ENCODE measurements at places on chromosomes 2 and 18.

DNA sequence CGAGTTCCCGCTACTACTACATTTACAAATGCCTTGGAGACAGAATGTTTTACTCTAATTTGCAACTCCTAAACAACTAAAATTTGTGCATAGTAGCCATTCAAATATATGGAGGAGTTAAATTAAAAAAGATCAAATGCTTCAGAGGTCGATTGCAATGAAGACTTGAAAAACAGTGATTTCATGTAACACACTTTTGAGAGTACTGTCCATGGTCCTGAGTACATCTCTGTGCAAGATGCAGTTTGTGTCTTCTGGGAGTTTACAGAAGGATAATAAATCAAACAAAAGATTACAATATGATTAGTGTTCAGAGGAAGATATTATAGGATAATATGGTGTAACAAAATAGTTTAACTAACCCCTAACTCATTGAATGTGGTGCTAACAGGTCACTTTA lies 894.7 kb downstream of the TMEM182 start:
- DNase-seq = no peak

GRCh38 chr2:6452702-6453481 lies 412.8 kb downstream of the CMPK2 start:
- no peak for DNase-seq

DNA sequence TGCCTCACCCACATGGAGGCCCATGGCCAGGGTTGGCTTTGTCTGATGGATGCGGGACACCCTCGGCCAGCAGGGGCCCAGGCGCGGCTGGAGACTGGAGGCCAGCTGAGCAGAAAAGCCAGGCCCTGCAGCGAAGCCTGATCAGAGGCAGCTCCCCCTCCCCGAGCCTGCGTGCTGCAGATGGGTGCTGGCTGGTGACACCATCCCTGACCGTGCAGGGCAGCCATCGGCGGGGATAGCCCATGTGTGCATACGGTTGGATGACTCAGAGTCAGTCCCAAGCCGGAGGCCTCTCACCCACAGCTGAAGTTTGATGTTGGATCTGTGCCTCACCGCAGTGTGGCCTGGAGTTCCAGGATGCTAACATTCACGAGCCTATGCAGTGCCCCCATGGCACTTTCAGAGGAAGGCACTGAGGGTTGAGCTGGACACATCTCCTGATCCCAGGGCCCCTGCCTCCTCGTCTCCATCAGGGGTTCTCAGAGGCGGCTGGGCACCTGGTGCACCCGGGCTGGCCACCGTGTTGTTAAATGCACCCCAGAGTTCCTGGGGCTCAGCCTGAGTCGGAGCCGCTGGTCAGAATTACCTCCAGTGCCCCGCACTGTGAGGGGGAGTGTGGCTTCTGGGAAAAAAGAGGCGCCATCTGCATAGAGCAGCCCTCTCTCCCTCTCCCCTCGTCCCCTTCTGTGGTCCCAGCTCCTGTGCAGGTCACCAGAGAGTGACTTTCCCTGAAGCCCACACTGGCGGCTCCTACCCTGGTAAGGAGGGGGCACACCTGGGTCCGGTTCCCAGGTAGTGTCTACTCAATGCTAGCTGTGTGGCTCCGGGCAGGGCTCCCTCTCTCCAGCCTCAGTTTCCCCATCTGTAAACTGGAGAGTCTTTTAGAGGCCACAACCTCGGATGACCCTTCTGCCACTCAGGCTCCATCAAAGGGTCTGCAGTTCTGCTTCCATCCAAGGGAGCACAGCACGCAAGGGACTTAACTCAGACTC lies 19.4 kb upstream of the KIF1A start:
- no peak for DNase-seq

DNA sequence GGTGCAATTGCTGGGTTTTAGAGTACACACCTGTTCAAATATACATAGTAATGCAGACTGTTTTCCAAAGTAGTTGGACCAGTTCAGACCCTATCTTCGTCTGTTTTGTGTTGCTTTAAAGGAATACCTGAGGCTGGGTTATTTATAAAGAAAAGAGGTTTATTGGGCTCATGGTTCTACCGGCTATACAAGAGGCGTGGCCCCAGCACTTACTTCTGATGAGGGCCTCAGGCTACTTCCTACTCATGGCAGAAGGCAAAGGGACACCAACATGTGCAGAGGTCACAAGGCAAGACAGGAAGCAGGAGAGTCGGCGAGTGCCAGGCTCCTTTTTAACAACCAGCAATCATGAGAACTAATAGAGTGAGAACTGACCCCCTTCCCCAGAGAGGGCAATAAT lies 21.9 kb upstream of the EMILIN2 start:
- no peak for DNase-seq

DNA sequence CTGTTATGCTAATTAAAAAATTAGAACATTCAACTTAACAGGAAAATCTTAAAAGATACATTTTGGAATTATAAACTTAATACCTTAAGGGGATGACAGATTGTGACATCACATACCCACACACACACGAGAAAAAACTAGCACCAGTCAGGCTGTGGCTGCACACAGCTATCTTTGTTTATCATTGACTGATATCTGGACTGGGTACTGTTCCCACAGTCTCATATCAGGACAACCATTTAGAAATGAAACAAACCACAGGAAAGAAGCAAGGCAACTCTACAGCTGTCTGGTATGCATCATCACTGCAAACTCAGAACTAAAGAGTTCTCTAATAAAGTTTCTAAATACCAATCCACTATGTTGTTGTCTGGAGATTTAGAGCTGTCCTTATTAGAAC lies 210.9 kb upstream of the SMAD7 start:
- DNase-seq = no peak

DNA sequence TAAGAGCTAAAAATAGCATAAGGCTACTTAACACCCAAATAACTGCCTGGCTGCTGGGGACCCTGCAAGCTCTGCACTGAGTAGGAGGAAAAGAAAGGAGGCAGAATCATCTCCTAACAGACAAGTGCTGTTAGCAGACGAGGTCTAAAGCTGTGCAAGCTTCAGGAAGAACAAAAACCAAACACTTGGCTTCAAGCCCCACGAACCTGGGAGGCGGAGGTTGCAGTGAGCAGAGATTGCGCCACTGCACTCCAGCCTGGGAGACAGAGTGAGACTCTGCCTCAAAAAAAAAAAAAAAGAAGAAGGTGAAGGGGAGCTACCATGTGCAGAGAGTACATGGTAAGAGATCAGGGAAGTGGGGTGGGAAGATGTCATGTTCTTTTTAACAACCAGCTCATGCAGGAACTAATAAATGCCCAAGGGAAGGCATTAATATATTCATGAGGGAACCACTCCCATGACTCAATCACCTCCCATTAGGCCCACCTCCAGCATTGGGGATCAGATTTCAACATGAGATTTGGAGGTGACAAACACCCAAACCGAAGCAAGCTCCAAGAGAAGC lies 28.8 kb upstream of the INO80C start:
- peak; percentile 59 for DNase-seq

GRCh38 chr18:44911773-44912172 lies 231.1 kb downstream of the SETBP1 start:
- DNase-seq = no peak

DNA sequence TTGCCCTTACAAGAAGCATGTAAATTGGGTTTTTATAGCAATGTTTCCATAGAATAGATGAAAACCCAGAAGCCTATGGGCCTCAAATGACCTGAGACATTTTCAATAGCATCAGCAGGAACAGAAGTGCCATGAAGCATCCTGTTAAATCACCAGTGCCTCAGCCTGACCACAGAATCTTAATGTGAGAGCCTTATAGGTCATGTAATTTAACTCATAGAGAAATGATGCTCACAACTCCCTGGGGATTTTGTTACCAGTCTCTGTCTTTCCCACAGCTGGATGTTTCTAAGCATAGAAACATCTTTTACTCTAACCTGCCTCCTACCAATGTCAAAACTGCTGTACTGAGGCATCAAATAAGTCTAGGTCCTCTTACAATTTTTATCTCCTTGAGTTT lies 295.8 kb upstream of the ACVR2A start:
- DNase-seq = no peak

- peak; percentile 56 for DNase-seq
Measured at GRCh38 chr18:22286585-22286984, 117.2 kb downstream of the GATA6 start.

GRCh38 chr2:157902692-157903091 lies 26.6 kb upstream of the ACVR1 start:
- DNase-seq = no peak

DNA sequence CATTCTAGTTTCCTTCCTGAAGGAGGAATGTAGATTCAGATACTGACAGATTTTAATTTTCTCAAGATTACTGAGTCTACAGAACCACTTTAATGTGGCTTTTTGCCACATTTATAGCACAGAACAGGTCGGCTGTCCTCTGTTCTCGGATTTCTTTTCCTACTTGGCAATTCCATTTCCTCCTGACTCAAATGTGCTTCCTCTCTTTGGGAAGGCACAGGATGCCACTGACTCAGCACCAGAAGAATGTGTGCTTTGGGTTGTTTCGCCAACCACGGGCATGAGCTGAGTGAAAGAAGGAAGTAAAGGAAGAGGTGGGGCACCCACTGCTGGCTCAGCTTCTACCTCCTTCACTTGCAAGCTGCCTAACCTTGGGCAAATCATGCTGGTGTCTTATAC lies 970.6 kb upstream of the ACVR2A start:
- no peak for DNase-seq

GRCh38 chr2:4219101-4219500 lies 515.7 kb downstream of the DCDC2C start:
- no peak for DNase-seq

GRCh38 chr2:8317418-8317817 lies 364.4 kb upstream of the ID2 start:
- no peak for DNase-seq

- DNase-seq = no peak
Measured at GRCh38 chr18:30510882-30511281, 531.7 kb downstream of the DSC3 start.

GRCh38 chr2:20065885-20066602 lies 14.6 kb upstream of the LAPTM4A start:
- DNase-seq = no peak

GRCh38 chr18:70028084-70028483 lies 80.4 kb upstream of the CD226 start:
- no peak for DNase-seq

GRCh38 chr2:218029366-218030360 lies 26.9 kb upstream of the TNS1 start:
- no peak for DNase-seq

DNA sequence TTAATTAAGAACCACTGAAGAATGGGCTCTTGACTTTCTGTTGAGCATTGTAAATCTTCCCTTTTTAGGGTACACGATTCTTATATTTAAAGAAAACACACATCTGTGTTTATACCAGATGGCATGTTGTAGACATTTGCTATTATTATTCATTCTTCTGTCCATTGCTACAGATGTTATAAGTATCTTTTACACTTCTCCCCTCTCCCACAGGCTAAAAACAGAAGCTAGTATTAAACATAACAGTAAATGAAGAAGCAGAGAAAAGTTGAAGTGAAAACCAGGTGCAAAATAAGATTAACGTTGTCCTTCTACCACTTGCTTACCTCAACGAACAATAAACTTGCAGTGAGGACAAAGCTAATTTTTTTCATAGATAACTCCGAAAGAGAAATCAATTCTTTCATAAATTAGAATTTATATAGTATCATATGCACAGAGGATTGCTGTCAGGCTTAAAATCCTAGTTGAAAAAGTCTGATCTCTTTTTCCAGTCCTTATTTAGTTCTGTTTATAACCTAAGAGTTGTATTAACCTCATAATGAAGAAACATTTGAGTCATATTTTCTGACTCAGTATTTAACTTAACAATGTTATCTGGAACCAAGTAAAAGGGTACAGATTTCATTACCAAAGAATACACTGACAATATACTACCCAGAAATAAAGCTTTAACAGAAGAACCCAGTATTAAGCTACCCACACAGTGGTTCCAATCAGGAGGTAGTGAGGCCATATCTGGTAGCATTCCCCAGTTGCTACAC lies 16.4 kb upstream of the ZNF385B start:
- DNase-seq = no peak

- DNase-seq = no peak
Measured at GRCh38 chr2:214107726-214108125, 303.1 kb upstream of the VWC2L start.

GRCh38 chr2:45582522-45582921 lies 28.5 kb downstream of the SRBD1 start:
- DNase-seq = no peak
